ENCODE measurements at places on chromosomes 7 and 10.

GRCh38 chr10:47414227-47414592, 30.1 kb upstream of the ZNF488 start:
- no peak for DNase-seq

DNA sequence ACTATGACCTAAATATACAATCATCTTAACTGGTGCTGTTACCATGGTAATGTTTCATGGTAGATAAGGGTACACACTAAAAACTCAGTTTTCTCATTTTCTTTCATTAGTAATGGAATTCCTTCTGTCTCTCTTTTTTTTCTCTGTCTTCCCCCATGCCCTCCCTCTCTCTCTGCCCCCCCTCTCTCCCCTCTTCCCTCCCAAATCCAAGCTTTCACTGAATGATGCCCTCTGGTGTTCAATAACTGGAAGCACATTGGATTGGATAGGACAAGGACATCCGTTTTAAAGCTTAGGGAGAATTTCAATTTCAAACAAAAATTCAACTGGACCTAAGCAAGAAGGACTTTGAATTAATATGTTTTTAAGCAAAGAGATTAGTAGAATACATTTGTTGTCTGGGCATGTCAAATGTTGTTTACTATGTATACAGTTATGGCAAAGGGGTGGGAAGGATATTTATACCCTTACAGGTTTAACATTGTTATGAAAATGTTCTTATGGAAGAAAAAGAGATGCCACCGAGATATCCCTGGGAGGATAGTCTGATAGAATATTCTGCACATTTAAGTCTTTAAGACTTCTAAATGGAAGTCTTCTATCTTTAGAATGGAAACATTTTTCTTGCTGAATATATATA, 6.1 kb downstream of the CHRM2 start:
- DNase-seq, result no peak

DNA sequence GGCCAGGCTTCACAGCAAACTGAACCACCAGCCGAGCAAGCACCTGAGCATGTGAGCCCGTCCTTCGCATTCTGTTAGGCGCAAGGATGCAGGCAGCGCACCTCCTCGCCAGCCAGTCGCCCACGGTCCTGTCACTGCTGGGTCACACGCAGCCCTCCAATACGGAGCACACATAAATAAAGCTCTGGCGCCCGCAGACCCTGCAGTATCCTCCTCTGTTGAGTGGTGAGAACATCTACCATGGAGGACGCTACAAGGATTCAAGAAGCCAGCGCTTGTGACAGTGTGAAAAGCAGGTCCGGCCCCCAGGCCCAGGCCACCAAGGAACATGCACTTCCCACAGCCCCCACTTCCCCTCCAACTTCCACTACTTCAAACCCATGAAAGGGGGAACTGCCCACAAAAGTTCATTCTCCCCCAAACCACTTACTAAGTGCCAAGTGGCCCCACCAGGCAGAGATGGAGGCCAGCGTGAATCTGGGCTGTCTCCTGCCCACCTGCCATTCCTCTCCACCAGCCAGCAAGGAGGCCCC, 34.8 kb downstream of the VOPP1 start:
- no peak for DNase-seq

- no peak for DNase-seq
These were observed 72.8 kb upstream of the NMT2 start for GRCh38 chr10:15241306-15241705.

GRCh38 chr7:158414002-158414401, 173.6 kb downstream of the PTPRN2 start:
- no peak for DNase-seq

DNA sequence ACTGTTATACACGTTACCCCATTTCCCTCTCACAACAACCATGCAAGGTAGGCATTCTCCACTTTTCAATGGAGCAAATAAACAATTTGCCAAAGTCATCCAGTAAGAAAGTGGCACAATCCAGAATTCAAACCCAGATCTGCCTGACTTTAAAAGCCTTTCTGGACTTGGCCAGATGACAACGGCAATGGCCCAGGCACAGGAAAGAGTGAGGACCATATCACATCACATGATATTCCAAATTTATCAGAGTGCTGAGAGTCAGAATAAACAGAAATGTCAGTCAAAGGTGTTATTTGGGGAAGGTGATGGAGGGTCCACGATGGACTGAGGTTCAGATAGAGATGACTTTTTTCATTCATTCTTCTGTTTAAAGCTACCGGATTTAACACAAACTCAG, 48.0 kb downstream of the CALD1 start:
- DNase-seq, result no peak

Measured in prostate gland (tissue), 2 donors.